ENCODE measurements at places on chromosomes 13 and 19. TPM values are rescaled to one million over a fixed set of nuclear protein-coding genes. Genes with fewer than 3 reads are reported as not detected.

DNA sequence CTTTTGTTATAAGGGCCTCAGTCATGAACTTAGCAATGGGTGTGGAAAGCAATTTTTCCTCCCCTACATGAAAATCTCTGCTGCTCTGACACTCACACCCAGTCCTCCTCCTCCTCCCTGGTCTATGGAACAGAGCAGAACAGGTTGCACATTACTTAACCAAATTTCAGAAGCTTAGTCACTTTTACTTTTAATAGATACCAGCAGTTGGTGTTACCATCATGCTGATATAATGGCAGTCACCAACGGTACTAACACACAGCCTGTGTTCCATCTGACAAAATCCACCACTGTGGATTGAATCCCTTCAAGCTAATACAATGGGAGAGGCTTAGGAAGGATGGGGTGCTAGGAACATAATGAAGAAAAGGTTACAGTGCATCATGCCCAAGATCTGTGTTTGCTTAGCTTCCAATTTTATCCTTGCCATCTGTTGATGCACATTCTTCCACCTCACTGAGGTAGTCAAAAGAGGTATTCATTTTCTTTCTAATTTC, 9.8 kb downstream of the TPT1 start:
- DNase-seq = no peak

DNA sequence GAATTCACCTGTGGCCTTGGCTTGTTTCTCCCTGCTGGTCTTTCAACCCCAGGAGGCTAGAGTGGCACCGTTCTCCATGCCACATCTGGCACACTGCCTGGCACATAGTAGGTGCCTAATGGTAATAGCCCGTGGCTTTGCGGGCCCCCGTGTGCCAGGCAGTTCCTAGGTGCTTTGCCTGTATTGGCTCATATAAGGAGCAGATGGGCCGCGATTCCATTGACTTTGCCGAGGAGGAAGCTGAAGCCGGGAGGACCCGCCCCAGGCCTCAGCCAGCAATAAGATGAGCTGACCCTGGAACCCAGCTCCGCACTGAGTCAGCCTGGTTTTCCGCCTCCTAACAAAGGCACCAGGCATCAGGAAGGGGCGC, 807 bp downstream of the PGLYRP1 start:
- no peak for DNase-seq

DNA sequence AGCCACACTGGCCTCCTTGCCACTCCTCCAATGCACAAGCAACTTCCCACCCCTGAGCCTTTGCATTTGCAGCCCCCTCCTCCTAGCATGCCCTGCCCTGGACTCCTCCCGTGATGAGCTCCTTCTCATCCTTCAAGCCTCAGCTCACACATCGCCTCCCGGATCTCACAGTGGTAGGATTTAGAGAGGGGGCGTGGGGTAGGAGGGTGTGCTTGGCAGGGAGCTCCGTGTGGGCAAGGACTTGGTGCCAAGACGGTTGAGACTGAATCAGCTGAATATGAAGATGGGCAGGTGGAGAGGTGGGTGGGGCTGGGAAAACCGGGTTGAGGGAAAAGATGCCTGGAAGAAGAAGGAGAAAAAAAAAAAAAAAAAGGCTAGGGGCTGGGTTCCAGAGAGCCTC, 48.4 kb upstream of the ZNRF4 start:
- DNase-seq = no peak

The FCER2 gene
- not detected for total RNA-seq

The CYP2F1 gene
- not detected for total RNA-seq

GRCh38 chr13:43285933-43286597, 262.7 kb downstream of the DNAJC15 start:
- no peak for DNase-seq

- no peak for DNase-seq
Observed at GRCh38 chr19:38669552-38669951, 22.1 kb downstream of the ACTN4 start.

GRCh38 chr13:91056746-91057145, 290.7 kb upstream of the MIR17HG start:
- DNase-seq = no peak

- DNase-seq = peak; percentile 73
Observed at GRCh38 chr13:23673354-23673753, 103.1 kb downstream of the TNFRSF19 start.

DNA sequence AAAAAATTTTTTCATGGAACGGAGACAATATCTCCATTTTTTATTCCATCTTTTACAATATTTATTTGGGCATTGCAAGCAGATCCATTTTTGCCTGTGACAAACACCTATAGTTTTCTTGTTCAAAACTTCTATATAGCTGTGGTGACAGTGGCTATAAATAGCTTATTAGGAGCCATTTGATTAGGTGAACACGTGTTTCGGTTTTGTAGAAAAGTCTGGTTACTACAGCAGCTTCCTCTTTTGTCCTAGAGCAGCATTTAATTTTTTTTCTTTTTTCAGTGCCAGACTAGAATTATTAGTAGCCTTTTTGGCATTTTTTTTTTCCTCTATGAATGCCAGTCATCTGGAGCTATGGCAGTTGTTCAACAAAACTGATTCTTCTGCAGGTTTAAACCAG, 123.5 kb downstream of the RXFP2 start:
- DNase-seq = no peak

DNA sequence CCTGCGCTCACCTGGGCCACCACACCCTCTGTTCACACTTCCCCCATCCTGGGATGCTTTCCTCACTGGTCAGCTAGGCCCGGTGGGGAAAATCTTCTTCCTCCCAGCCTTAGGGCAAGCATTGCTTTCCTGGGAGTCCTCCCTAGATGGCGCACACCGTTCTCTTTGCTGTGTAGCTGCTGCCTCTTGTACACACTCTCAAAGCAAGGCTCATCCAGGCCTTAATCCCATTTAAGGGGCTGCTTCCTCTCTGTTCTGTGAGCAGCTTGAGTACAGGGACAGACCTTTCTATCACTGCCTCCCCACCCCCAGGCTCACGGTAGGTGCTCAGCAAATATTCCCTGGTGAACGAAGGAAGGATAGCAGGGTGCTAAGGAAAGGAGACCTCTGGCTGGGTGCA, 11.1 kb downstream of the SLC7A10 start:
- peak; percentile 61 for DNase-seq

DNA sequence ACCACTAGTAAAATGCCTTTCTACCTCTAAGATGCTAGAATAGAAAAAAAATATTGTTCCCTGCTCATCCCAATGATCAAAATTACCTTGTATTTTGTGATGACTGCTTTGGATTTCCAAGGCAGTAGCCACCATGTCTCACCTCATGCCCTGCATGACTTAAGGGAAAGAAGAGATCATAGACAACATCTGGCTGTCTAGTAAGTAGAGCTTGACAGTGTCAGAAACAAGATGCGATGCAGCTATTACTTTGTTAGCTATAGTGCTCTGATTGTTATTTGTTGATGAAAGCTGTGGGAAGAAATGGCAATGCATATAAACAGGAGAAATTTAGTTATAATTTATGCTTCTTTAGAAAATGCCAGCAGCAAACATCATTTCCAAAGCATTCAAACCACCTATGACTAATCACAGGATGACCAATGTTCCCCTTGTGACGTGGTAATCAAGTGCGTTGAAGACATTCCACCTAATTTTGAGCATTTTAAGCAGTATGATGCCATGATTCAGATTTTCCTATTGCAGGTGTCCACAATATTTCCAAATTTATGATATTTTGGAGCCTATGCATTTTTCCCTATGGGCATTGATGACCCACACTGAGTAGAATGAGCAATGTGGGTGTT, 308.3 kb downstream of the KCNRG start:
- no peak for DNase-seq

All from stomach (tissue), 19 donors.